ENCODE measurements at places on chromosomes 1 and 21.

GRCh38 chr1:180926164-180926981 is 13.7 kb downstream of the KIAA1614 start:
- DNase-seq = no peak

GRCh38 chr1:6547301-6547700 is 7.0 kb downstream of the NOL9 start:
- DNase-seq = peak; percentile 35

DNA sequence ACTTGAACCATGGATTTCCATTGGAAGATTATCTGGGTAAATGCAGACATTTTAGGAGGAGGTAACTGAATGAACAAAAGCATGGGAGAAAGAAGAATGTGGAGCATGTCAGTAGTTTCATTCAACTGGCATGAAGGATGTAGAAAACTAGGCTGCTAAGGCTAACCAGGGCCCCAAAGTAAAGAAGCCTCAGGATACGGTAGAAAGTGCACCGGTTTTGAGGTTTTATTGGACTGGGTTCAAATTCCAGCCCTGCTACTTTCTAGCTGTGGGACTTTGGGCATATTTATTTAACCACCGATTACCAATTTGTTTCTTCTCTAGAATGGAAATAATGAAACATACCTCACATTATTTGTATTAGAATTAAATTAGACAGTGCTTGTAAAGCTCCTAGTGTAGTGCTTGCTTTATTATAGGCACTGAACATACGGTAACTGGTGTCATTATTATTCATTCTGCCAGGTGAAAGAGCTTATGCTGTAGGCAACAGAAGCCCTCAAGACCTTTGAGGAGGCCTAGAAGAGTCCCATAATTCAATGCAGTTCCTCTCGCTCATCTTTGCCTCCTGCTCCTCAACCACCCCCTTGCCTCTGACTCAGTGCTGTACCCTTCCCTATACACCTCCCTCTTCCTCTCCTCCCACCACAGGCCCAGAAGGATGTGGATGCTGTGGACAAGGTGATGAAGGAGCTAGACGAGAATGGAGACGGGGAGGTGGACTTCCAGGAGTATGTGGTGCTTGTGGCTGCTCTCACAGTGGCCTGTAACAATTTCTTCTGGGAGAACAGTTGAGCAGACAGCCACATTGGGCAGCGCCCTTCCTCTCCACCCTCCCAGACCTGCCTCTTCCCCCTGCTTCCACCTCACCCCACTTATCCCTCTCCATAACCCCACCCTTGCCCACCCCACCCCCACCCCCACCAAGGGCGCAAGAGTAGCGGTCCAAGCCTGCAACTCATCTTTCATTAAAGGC is 2.5 kb upstream of the CHTOP start:
- DNase-seq = peak; percentile 18

- DNase-seq = no peak
Observed at GRCh38 chr1:207217778-207218511, 103.5 kb upstream of the CD55 start.

GRCh38 chr1:14403961-14404645 is 194.4 kb upstream of the KAZN start:
- no peak for DNase-seq

DNA sequence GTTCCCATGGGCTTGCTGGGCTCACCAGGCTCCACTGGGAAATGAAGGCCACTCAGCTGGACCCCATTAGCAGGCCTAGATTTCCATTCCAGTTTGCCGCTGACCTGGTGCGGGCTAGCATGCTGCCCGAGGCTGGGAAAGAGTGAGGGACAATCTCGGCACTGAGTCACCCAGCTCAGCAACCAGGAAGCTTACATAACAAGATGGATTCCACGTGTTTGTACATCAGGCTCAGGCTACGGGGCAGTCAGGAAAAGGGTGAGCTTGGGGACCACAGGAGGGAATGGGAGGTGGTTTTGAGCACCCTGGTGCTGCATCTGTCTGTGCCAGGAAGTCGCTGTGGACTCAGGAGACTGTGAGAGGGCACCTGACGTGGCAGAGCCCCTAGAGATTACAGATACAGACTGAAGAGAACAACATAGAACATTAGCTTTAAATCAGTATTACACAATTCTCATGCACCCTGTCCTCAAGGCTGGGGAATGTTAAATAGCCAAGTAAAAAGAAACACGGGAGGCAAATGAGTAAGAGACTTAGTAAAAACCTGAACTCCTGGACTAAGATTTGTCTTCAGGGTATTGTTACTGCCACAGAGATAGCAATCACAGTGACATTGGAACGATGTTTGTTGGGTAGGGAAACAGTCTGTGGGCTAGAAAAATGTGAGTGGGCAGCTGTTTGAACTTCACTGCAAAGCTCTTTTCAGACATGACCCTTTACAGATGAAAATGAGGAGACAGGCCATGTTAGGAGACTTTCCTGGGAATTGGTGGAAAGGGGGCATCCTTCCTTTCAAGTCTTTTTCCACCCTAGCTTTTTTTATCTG is 51.1 kb downstream of the GLUL start:
- DNase-seq = no peak

Measured in kidney tubule cell (primary cell).